COLO829 (cell line): ENCODE measurements at places on chromosomes 1 and 21.

DNA sequence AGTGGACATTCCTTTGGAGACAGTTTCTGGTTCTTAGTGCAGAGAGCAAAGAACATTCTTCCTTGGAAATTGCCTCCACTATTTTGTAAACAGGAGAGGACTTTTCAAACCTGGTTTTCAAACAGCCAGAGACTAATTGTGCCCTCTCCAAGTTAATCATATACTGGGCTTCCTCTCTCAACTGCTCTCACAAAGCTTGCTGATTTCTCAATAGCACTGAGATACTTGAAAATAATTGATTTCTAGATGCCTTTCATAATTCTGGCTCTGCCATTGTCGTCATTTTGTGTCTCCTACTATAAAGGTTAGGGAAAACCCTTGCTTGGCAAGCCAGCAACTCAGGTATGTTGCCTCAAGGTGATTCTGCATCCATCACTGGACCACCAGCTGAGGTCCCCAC, 56.0 kb downstream of the KCNJ15 start:
- DNase-seq, result no peak

DNA sequence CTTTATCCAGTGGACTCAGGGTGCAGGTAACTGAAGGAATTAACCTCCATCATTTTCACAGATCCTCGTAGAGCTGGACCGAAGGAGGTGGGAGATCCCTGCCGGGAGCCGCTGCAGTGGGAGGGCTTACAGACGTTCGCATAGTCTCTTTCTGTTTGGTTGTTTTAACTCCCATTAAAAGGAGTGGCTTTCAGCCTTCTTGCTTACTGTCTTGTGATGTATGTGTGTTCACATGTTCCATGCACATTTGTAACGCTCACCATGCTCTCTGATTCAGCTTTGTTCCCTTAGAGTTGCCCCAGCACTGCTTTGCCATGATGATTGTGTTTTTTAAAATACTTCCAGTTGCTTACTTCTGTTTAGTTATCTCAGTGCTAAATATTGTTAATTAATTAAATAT, 85.8 kb downstream of the ADARB1 start:
- no peak for DNase-seq

DNA sequence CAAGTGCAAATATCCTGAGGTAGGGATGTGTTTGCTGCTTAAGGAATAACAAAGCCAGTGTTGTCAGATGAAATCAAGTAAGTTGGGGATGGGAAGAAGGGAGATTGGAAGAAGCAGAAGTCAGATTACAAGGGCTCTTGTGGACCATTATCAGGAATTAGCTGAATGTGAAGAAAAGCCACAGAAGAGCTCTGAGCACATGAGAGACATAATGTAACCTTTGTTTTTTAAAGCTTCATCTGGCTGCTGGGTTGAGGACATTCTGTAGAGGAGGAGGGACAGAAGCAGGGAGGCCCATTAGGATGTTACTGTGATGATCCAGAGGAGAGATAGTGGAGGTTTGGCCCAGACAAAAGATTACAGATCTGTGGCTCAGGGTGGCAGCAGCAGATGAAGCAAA, 111.7 kb downstream of the DUSP10 start:
- no peak for DNase-seq

DNA sequence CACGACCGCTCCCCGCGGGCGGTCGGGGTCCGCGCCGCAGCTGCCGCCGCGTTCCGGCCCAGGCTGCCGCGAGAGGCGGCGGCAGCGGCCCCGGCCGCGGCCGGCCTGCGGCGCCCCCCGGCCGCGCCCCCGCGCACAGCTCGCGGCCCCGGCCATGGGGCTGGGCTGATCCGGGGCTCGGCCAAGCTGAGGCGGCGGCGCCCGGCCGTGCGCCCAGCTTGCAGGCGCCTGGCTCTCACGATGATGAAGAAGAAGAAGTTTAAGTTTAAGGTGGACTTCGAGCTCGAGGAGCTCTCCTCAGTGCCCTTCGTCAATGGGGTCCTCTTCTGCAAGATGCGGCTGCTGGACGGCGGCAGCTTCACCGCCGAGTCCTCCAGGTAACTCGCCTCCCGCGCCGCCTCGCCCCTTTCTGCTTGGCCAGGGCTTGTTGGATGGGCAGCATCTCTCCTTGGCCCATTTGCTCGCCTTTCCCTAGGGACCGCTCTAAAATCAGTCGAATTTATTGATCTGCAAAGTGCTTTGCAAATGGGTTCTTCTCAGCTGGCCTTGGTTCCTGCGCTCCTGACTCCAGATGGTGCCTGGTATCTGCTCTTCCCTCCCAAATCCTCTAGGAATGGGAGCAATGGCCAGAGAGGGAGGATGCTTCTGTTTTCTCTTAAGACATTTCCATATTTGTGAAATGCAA, 431 bp downstream of the EEIG2 start:
- no peak for DNase-seq

- peak; percentile 83 for DNase-seq
These were observed 84.8 kb upstream of the GNG4 start for GRCh38 chr1:235734335-235734734.

- DNase-seq, result peak; percentile 48
These were observed 12.9 kb downstream of the CAMK2N1 start for GRCh38 chr1:20472860-20473711.

GRCh38 chr1:61318319-61319125, 236.2 kb downstream of the NFIA start:
- DNase-seq, result no peak
